Activated CD4-positive, alpha-beta T cell treated with anti-CD3 and anti-CD28 coated beads, Interleukin-2, amount 50 U/mL, for 48 hours (primary cell): ENCODE measurements at places on chromosomes 7 and 10.

DNA sequence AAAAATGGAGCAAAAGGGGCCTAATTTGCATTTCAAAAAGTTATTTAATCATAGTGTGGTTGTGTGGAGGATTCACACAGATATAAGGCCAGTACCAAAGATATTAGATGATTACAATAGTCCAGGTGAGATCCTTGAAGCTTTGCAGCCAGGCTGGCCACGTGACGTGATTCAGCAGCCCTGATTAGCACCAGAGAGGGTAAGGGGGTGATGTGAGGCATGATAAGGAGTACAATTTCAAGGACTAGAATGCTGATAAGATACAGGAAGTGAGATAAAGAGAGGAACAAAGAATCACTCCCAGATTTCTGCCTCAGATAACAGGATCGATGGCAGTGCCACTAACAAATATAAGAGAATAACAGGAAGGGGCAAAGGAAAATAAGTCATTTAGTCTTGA, 108.4 kb upstream of the PALS2 start:
- DNase-seq, result no peak

DNA sequence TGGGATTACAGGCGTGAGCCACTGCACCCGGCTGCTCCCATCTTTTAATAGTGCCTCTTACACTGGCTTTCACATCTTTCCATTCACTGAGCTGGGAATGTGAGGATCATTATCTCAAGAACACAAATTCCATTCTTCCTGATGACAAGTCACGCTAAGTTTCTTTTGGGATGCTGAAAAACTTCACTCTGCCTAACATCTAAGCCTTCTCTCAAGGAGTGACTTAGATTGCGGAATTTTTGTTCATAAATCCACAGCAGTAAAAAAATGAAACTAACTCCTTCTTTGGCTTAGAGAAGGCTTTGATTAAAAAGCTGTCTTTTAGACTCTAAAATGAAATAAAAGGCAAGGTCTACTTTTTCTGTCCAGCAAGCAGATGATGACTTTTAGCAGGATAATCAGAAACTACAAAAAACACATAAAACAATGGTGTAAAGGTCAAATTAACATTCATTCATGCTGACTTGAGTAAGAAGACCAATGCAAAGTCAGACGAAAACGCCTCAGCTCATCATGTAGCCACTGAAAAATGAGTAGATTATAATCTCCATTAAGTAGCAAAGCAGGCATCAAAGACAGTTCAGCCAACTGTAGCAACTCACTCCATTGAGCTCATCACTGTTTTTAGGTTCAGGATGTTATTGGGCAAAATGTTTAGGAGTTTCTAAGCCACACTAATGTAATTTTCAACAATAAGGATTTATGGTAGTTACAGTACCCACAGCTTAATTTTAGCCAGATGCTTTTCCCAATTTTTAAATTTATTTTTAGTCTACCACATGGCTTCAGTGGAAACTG, 178.8 kb downstream of the ELMO1 start:
- no peak for DNase-seq

GRCh38 chr10:78362406-78363022, 328.9 kb downstream of the RPS24 start:
- DNase-seq, result no peak

DNA sequence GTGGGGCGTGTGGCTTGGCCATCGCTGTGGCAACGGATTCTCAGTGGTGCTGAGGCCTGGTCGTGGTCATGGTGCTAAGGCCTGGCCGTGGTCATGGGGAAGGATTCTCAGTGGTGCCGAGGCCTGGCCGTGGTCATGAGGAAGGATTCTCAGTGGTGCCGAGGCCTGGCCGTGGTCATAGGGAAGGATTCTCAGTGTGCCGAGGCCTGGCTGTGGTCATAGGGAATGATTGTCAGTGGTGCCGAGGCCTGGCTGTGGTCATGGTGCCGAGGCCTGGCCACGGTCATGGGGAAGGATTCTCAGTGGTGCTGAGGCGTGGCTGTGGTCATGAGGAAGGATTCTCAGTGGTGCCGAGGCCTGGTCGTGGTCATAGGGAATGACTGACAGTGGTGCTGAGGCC, 327.9 kb downstream of the ADARB2 start:
- no peak for DNase-seq

GRCh38 chr10:46245381-46245900, 41.4 kb upstream of the ANTXRL start:
- no peak for DNase-seq

GRCh38 chr7:157016352-157017041, 6.0 kb upstream of the MNX1 start:
- DNase-seq, result peak; percentile 66

DNA sequence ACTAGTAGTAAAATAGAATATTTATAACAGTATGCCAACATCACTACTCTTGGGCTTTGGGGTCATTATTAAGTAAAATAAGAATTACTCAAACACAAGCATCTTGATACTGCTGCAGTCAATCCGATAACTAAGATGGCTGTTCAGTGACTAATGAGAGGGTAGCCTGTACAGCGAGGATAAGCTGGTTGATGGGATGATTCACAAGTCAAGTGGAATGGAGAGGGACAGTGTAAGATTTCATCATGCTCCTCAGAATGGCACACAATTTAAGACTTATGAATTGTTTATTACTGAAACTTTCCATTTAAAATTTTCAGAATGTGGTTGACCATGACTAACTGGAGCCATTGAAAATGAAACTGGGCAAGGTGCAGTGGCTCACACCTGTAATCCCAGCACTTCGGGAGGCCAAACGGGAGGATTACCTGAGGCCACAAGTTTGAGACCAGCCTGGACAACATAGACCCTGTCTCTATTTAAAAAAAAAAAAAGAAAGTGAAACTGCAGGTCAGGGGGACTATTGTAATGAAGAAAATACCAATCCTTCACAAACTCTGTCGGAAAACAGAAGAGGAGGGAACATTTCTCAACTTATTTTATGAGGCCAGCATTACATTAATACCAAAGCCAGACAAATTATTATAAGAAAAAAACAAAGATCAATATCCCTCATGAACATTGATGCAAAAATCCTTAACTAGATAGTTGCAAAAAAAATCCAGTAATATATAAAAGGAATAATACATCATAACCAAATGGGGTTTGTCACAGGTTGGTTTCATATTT, 11.2 kb downstream of the AVL9 start:
- no peak for DNase-seq

DNA sequence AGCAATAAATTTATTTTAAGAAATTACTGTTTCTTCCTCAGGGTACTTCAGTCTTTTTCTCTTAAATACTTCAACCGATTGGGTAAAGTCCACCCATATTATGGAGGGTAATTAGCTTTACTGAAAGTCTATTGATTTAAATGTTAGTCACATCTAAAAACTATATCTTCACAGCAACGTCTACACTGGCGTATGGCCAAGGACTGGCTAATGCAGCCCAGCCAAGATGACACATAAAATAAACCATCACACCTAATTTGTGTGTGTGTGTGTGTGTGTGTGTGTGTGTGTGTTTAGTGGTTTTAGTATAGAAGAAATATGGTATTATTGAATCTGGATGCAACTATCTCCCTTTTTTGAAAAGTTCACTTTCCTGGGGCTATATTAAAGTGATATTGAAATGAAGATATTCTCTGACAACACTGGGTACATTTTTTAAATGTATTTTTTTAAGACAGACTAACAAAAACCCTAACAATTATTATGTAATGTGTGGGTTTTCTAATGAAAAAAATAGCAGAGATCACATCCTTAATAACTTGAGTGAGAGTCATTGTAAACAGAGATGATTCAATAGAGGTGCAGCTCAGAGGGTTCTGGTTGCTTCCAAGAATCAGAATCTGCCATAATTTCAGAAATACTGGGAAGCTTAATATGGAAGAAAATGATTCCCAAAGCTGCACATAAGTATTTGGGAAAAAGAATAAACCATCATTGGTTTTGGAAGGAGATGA, 584.2 kb upstream of the MBL2 start:
- no peak for DNase-seq

GRCh38 chr10:127210936-127211466, 14.6 kb upstream of the INSYN2A start:
- DNase-seq, result no peak

DNA sequence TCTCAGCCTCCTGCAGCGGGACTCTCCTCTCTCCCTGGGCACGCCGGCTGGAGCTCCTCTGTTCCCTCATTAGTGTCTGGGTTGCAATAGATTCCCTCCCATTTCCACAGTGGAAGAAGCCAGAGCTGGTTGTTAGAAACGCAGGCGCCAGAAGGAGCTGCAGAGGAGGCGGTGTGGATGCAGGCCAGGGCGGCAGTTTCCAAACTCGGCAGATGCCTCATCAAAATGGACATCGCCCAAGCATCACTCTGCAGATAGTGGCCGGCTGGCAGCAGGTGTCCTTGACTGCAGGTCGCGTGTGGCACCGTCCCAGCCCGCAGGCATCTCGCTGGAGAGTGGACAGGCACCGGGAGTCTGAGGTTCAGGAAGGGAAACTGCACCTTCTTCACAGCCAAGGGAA, 201.8 kb downstream of the TCERG1L start:
- no peak for DNase-seq

- no peak for DNase-seq
Observed at GRCh38 chr10:132562177-132562915, 24.8 kb downstream of the INPP5A start.

DNA sequence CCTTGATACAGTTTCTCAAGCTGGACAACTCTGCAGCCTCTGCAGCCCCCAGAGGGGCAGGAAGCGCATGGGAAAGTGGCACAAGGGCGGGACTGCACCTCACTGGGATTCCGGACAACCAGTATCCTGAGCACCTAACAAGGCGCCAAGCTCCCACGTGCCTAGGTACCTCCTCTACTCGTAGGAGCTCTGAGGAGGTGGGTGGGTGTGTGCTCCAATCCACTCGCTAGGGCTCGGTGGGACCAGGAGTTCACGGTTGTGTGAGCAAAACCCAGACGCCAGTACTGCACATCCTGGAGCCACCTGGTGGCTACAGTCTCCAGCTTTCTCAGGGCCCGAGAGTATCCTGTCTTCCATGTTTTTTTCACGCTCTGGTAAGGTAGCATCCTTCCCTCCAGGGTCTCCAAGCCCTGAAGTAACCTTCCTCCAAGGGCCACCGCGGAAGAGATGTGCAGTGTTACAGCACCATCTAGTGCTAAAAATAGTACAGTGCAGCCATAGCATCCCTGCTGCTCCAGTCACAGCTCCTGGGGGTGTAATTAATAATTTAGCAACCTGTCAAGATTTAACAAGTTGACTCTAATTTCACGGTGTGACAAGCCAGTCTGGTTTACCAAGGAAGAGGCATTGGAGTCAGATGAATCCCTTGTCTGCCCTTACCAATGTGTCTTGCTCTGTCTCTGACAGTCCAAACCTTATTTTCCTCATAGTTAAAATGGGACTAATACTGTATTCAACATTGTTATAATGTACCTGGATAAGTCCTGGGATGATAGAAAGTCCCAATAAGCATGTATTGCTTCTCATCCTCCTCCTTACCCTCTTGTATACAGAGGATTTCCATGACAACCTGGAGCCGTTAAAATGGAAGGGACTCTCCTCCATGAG, 70.4 kb downstream of the HERPUD2 start:
- peak; percentile 21 for DNase-seq

DNA sequence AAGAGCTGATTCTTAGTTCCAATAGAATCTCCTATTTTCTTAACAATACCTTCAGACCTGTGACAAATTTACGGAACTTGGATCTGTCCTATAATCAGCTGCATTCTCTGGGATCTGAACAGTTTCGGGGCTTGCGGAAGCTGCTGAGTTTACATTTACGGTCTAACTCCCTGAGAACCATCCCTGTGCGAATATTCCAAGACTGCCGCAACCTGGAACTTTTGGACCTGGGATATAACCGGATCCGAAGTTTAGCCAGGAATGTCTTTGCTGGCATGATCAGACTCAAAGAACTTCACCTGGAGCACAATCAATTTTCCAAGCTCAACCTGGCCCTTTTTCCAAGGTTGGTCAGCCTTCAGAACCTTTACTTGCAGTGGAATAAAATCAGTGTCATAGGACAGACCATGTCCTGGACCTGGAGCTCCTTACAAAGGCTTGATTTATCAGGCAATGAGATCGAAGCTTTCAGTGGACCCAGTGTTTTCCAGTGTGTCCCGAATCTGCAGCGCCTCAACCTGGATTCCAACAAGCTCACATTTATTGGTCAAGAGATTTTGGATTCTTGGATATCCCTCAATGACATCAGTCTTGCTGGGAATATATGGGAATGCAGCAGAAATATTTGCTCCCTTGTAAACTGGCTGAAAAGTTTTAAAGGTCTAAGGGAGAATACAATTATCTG, 1.6 kb downstream of the LRRTM3 start:
- no peak for DNase-seq

GRCh38 chr7:16359216-16359615, 62.1 kb downstream of the CRPPA start:
- no peak for DNase-seq

DNA sequence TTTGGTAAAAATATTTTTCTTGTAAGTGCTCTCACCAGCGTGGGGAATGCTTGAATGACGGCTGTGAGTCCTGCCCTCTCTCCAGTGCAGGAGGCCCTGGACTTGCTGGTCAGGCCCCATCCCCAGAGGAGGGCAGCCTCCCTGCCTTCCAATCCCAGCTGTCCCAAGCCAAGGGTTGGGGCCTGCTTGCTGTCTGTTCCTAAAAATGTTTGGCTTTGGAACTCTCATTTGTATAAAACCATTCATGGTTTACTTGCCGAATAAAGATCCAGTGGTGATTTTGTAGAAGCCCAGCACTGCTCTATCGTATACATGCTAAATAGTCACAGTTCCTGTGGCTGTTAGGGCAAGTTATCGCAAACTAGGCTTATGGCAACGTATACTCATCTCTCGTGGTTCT, 121.7 kb downstream of the GLRX3 start:
- DNase-seq, result no peak

GRCh38 chr7:12133865-12134264, 77.2 kb upstream of the TMEM106B start:
- DNase-seq, result no peak

DNA sequence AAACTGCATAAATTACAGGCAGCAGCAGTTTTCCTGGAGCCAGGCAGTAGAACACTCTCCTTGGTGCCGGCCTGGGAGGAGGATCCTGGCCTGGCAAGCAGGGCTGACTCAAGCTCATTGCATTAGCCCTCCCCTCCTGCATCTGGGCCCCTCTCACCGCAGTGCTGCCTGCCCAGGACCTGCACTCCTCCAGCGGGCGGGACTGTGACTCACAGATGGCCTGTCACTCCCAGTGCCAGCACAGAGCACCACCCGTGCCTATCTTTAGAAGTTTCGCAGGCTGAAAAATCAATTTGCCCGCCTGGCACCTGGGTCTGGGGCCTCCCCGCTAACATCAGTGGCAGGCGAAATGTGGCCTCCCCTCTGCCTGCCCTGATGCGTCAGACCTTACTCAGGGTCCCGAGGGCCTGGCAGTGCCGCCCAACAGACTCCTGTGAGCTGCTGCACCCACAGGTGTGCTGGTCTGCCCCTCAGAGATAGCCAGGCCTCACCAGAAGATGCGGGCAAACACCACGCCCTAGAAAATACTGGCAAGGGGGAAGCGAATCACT, 123.8 kb downstream of the KCNMA1 start:
- no peak for DNase-seq
